Naive thymus-derived CD8-positive, alpha-beta T cell (primary cell): ENCODE measurements at places on chromosomes 3 and 15. TPM values are rescaled to one million over a fixed set of nuclear protein-coding genes. Genes with fewer than 3 reads are reported as not detected.

Gene TEX55
- not detected for total RNA-seq

Gene SLC6A20
- 0.52 TPM for total RNA-seq

Gene GPR149
- total RNA-seq = not detected

GRCh38 chr15:39433376-39433775, 147.5 kb upstream of the THBS1 start:
- peaks cover 16% of the 10 kb centered on the region for H3K27me3 ChIP-seq
- peaks cover 14% of the 10 kb centered on the region for H3K4me1 ChIP-seq
- DNase-seq = no peak
- no peaks in the 10 kb centered on the region for H3K36me3 ChIP-seq
- H3K27ac ChIP-seq = no peak overlapping the region
